ENCODE measurements at places on chromosomes 1 and 21. TPM values are rescaled to one million over a fixed set of nuclear protein-coding genes. Genes with fewer than 3 reads are reported as not detected.

GOLT1A gene
- 0.21 TPM for polyA plus RNA-seq

DNA sequence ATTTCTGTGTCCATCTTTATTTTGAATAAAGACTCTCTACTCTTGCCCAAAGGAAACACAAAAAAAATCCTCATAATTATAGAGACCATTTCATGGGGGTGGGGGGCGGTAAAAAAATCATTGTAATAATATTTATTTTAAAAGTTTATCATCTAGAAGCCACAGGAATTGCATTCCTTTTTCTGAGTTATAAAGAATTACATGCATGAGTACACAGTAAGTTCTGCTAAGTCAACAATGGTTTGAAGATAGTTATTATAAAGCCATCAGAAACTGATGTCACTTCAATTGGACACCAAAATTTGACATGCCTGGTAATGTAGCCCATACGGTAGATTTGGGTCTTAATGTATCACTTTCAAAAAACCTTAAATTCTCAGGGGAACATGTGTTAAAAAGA lies 478.1 kb upstream of the NR5A2 start:
- DNase-seq = no peak

GRCh38 chr1:109527098-109527811 lies 12.4 kb upstream of the GPR61 start:
- no peak for DNase-seq

- DNase-seq = no peak
These were observed 573.8 kb upstream of the NR5A2 start for GRCh38 chr1:199453723-199454122.

DNA sequence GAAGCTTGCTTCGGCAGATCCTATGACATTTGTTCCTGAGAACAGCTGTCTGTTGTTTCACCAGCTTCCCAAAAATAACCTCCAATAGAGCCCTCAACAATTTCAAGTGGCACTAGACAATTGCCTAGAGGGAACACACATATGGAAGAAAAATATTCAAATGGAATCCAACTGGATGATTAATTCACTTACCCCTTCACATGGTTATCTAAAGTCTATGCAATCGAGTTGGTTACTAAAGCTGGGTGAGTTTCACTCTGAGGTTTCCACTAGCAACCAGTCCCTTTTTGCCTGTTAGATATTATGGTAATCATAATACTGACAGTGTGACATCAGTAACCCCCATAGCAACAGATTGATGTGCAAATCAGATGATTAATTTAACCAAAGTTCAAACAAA lies at the start of gene LEMD1:
LEMD1 (minus strand) TSS at position 259 of the 400 bp plus-strand sequence. CDS start 1,520 bp downstream, outside the sequence.
- DNase-seq = no peak
